CD4-positive, alpha-beta T cell treated with Interleukin-1 beta for 1 hour (primary cell): ENCODE measurements at places on chromosomes 4 and X.

GRCh38 chrX:2549876-2550275 lies 49.1 kb upstream of the DHRSX start:
- no peak for DNase-seq

- no peak for DNase-seq
Observed at GRCh38 chr4:176404621-176405020, 84.9 kb downstream of the SPCS3 start.

DNA sequence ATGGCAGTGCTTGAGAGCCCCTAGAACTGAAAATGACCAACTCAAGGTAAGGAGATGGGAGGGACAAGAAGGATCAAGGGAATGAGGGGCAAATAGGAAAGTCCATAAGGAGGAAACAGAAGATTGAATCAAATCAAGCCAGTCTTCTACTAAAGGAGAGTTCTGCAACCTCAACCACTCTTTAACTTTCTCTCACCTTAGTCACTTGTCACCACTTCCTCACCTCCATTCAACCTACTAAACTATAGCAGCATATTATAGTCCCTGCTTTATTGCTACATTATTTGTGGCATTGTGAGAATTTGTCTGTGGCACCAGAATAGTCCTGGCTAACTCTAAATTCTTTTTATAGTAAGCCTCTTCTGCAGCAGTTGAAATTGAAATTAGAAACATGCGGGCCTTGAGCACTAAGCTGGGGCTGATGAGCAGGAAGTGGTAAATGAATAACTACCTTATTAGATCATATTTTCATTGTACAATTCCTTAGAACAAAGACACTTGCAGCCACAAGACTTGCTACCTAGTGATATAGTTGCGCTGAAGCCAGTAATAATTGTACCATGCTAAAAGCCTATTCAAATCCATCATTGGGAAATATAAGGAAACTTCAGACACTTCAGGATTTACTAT lies 336.9 kb downstream of the ZNF674 start:
- DNase-seq, result no peak

DNA sequence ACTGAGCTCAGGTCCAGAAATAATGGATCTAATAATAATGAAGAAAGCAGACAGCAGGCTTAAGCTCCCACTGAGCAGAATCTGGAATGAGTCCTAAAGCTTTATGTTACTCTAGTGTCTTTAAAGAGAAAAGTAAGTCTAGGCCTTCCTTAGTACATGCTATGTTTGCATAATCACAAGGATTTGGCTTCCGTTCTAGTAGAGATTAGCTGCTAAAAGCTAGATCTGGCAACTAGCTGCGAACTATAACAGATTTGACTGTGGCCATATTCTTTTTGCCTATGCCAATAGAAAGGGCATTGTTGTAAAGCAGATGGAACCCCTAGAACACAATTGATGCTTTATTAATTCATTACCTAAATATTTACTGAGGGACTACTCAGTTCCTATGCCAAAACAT lies 19.0 kb downstream of the COX7B2 start:
- DNase-seq, result no peak

GRCh38 chr4:78818530-78819079 lies 42.5 kb downstream of the BMP2K start:
- DNase-seq, result no peak

DNA sequence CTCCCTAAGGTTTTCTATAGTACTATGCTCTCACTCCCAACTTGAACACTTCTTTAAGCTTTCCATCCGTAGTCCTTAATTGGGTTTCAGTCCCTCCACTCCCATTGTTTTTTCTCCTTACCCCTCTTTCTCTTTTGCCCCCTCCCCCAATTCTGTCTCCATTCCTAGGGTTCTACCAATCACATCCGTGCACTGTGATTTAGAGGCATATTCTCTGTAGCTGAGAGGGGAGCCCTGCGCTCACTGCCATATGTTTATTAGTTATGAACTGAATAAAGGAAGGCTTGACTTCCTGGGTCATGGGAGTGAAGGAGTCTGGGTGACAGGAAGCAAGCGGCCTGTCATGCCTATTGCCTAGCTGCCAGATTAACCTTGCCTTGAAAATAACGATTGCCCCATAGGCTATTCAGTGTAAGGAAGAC lies 471 bp downstream of the MCTS1 start:
- peak; percentile 59 for DNase-seq

- DNase-seq, result no peak
Observed at GRCh38 chrX:57178605-57179004, 41.4 kb upstream of the SPIN2A start.

DNA sequence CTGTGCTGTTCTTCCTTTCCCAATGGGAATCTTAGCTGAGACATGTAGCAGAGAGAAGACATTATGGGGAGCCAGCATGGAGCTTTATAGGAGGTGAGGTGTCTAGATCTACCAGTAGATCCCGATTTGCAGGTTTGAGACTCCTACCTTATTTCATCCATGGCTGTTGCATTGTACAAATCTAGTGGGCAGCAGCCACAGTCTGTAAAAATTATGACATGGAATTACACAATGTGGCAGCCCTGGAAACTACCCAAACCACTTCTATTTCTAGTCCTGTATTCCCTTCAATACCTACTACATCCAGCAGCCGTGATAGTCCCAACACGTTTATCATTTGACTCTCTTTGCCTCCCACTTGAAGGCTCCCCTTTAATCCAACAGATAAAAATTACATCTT lies 8.1 kb downstream of the ATP7A start:
- no peak for DNase-seq

GRCh38 chr4:162839814-162840213 lies 326.9 kb downstream of the NAF1 start:
- no peak for DNase-seq

DNA sequence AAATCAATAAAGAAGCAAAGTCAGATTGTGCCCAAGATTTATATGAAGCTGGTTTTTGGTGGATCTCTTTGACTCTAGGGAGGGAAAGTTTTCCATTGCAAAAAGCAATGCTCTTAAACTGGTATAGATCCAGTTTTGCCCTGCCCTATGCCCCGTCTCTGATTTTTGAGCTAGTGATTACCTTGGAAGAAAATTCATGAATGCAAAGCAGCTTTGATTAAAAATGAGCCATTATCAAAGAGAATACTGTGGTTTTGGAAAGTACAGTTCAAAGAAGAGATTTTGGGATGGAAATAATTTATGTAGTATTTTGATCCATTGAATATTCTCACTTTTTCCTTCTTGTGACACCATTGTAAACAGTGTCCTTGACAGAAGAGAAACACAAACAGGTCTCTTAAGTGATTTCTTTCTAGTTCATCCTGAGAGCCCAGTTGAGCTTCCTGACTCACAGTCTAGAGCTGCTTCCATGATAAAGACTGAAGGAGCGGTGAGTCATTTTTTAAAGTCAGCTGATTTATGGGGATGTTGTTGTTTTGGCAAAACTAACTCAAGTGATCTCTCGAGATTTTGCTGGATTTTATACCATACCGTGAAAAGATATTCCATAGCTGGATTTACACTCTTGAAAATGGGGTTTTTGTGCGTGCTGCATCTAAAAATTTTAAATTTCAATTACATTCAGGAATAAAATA lies 76.7 kb downstream of the AFF1 start:
- DNase-seq, result no peak

DNA sequence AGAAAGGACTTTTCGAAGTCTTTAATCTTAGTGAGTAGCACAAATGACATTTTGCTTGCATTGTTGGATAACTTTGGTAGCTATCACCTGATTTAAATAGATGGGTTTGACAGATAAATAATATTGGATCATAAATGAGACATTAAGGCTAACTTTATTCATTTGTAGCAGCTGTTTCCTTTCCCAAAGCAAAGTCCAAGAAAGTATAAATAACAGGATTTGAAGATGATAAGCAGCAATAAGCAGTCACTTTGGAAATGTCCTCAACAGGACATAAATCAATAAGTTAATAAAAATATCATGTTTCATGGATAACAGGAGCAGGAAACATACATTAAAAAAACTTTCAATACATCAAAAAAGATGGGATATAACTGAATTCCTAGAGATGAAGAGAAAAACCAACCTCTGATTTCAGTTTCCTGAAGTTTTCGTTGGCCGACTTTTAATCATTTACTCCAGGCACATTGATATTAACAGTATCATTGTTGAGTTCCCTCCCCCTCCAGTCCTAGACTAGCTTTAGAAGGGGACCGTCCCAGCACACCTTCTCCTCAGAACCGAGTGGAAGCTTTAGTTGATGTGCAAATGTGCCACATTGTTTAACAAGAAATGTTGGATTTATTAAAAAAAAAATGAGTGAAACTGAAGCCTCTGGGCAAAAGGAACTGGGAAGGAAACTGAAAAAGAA lies 169.9 kb upstream of the AGA start:
- DNase-seq, result no peak

GRCh38 chr4:168153596-168154440 lies 61.5 kb downstream of the ANXA10 start:
- DNase-seq, result peak; percentile 51

GRCh38 chrX:112865464-112866025 lies 24.9 kb upstream of the AMOT start:
- DNase-seq, result no peak

GRCh38 chr4:173246719-173247118 lies 78.1 kb downstream of the GALNT7 start:
- no peak for DNase-seq

DNA sequence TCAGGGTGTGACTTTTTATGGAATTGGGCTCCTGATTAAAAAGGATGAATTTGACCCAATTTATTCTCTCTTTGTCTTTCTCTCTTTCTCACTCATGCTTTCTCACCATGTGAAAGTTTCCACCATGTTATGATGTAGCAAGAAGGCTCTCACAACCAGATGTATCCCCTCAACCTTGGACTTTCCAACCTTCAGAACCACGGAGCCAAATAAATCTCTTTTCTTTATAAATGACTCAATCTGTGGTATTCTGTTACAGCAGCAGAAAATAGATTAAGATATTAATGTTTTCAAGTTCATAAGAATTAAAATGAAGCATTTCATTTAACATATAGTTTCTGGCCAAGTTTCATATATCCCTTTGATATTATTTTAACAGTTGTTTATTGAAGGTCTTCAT lies 698.5 kb downstream of the TRAM1L1 start:
- DNase-seq, result no peak

- DNase-seq, result no peak
Observed at GRCh38 chr4:107147873-107148272, 111.8 kb upstream of the DKK2 start.

DNA sequence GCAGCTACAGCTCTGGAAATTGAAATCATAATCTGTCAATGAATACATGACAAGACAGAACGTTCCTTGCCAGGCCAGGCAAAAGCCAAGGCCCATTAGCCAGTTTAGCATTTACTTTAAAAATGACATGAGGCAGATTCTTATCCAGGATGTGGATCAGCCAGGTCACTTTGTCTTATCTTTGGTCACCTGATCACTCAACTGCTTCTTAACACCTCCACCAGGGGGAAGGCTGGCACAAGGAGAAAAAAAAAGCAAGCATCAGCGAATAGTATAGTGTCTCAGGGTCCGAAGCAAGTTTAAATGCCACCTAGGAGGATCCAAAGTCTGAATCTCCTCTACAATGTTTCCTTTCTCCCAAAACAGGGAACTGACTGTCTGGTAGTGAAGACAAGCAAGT lies 18.8 kb downstream of the ATP1B4 start:
- peak; percentile 37 for DNase-seq

- no peak for DNase-seq
Observed at GRCh38 chr4:29295280-29295679, 1424.9 kb upstream of the PCDH7 start.

- DNase-seq, result no peak
Observed at GRCh38 chr4:95548738-95549245, at the start of gene UNC5C. Gene UNC5C, minus strand, starts transcription at chr4:95548973.

GRCh38 chr4:73860181-73860580 lies 7.1 kb downstream of the PF4V1 start:
- no peak for DNase-seq

DNA sequence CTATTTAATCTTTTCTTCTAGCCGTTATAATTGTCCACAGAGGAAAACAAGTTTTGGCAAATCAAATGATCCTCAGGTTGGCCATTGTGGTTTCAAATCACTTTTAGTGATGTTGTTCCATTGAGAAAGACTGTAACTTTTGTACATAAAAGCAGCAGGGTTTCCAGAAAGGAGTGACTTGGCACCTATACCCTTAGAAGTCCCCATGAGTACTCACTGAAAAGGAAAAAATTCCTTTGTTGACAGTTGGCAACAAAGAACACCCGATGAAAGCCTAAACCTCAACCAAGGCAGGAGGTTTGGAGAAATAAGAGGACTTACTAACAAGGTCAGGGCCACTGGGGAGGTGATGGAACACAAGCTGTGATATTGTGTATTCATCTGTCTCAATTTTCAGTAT lies 474.4 kb downstream of the RAPGEF2 start:
- DNase-seq, result no peak

- no peak for DNase-seq
Observed at GRCh38 chr4:19735012-19735411, 516.7 kb upstream of the SLIT2 start.

DNA sequence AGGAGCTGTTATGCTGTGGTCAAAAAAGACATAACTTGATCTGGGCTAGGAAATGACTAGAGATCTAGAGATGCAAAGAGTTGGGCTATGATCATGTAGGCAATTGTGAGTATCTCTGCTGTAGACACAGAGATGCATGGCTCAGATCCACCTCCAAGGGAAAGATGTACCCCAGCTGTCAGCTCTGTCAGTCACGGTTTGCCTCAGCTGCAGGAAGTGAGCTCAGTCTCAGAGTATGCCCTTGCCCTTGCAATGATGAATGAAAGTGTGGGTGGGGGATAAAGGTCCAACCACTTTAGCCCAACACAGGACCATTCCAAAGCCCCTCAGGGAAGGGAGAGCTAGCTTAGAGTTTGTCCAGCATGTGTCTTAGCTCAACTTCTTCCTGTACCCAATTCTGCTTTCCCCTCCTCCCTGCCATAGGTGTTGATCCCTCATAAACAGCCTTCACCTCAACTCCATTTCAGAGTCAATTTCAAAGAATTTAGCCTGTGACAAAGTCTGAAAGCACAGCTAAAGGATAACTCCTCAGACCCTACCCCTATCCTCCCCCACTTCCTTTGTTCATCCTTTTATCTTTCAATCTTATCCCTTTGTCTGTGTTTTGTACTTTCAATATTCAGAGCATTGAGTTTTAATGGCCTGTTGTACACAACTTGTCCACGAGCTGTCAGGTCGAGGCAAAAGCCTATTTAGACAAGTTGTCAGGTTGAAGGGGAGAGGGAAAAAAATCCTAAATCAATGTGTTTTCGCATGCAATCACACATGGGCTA lies 90.6 kb downstream of the MID1IP1 start:
- DNase-seq, result no peak

DNA sequence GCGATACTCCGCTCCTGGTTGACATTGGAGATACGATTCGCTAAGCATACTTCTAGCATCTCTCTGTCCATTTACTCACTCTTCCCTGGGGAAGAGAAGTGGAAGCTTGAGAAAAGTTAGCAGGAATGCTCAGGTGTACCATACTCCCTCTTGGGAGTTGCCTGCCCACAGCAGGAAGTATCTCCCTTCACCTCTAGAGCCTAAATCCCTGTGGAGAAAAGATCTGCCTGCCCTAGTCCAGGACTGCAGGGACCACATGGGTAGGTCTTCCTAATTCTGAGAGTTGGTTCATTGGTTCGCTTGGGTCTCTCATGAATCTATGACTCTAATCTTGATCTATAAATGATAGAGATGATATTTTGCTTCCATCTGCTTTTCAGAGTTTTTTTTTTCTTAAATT lies 26.3 kb upstream of the MAPK10 start:
- DNase-seq, result no peak

- DNase-seq, result no peak
Observed at GRCh38 chr4:17997129-17997528, 24.4 kb downstream of the LCORL start.

GRCh38 chrX:154981116-154981411 lies 41.5 kb downstream of the F8 start:
- DNase-seq, result no peak

GRCh38 chrX:97898798-97899197 lies 1015.1 kb downstream of the RPA4 start:
- DNase-seq, result no peak
